Activated CD4-positive, alpha-beta memory T cell treated with anti-CD3 and anti-CD28 coated beads, Interleukin-2, amount 10 ng/mL, durations not matched to agents 7 days and 5 days (primary cell): ENCODE measurements at places on chromosomes 12 and 14. TPM values are rescaled to one million over a fixed set of nuclear protein-coding genes. Genes with fewer than 3 reads are reported as not detected.

DNA sequence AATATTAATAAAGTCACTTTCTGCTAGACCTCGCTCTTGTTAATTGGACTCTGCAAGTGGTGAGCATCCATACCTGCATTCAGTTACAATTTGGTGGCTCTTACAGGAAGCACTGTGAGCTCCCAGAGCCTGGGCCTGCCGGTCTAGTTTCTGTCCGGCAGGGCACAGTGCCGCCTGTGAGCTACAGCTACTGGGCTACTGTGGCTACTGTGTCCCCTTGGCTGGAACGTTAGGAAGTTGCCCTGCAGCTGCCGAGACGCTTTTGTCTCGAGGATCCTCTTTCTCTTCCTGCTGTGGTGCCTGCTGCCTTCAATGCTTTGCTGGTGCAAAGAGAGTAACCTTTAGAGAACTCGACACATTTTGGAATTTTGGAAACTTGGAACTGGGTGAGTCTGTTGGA, 44.6 kb upstream of the PTGDR start:
- DNase-seq = no peak

DNA sequence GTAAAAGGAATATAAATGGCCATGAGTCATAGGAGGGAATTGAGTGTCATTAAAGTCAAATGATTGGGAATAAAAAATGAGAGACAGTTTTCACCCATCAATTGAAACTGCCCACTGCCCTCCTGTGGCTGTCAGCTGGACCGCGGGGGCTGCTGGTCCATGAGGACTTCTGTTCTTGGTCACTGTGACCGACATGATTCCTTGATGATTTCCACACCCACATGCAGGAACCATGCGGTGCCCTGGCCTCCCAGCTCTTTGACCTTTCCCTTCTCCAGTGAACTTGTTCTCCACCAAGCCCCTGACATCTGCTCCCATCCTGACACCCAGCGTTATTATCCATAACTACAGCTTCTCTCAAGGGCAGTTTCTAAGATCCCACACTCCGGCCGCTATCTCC, 48.4 kb downstream of the C12orf75 start:
- DNase-seq = no peak

RTL1 gene
- total RNA-seq = not detected

RBP5 gene
- 0.86 TPM for total RNA-seq

- no peak for DNase-seq
These were observed 174.9 kb downstream of the BCAT1 start for GRCh38 chr12:24773996-24774395.
